ENCODE measurements at places on chromosomes 13 and 19. TPM values are rescaled to one million over a fixed set of nuclear protein-coding genes. Genes with fewer than 3 reads are reported as not detected.
A peak's percentile ranks its signal among the peaks of the same experiment; 100 is the strongest.

DNA sequence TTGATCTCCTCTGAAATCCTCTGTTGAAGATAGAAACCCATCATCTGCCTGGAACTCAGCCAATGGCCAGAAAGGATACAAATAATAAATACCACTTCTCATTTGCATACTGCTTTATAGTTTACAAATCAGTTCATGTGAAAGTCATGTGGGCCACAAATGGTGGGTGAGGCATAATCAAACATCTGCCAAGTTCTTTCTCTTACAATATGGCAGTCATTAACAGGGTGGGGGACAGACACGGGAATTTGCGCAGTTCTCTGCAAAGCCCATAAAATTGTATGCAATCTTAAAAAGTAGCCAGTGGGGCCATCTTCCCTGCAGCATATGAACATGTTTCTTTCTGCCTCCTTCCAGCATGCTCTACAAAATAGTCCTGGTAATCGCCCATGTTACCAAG lies 59.6 kb downstream of the NUFIP1 start:
- DNase-seq = no peak

The SERP2 gene
- 1.5 TPM for total RNA-seq

- no peak for DNase-seq
Measured at GRCh38 chr13:71902676-71903075, 35.7 kb upstream of the DACH1 start.

The ATP8B3 gene
- 0.65 TPM for total RNA-seq

DNA sequence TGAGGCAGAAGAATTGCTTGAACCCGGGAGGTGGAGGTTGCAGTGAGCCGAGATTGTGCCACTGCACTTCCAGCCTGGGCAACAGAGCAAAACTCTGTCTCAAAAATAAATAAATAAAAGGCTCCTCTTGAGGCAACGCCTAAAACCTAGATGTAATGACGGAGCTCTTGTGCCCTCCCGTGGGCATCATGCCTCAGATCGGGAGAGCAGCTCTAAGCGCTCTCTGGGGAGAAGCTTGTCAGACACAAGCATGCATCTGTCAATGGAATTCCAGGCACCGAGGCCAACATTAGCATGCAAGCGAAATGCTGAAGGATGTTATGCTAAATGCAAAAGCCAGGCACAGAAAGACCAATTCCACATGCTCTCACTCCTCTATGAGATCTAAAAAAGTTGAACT lies 45.6 kb upstream of the MRI1 start:
- DNase-seq = peak; percentile 34

DNA sequence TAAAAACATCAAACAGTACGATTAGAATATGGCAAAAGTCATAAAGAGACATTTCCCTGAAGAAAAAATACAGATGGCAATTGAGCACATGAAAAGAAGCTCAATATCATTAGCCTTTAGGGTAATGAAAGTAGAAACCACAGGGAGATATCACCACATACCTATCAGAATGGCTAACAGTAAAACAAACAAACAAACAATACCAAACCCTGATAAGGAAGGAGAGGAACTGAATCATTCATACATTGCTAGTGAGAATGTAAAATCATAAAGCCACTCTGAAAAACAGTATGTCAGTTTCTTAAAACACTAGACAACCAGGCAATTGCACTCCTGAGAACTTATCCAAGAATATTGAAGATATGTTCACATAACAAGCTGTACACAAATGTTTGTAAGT lies 1342.5 kb upstream of the SLC10A2 start:
- DNase-seq = no peak

GRCh38 chr13:53408847-53409568 lies 380.4 kb downstream of the OLFM4 start:
- no peak for DNase-seq

GRCh38 chr19:8259922-8260247 lies 48.3 kb downstream of the CD320 start:
- no peak for DNase-seq

DNA sequence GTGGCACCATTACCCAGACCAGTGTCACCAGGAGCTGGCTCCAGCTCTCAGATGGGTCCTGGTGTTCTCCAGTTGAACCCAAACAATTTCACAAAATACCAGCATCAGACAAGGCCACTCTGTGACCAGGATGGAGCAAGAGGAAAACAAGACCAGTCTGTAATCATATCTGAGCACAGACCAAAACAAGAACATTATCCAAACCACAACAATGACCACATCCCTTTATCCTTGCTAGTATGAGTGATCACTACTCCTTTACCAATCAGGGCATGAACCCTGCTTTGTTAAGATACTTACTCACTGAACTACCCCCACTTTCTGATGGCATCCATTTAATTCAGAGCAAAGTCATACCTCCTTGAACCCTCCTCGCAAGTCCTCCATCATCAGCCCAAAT lies 145.9 kb downstream of the NUFIP1 start:
- no peak for DNase-seq

GRCh38 chr13:42487221-42487620 lies 86.7 kb upstream of the TNFSF11 start:
- DNase-seq = no peak

GRCh38 chr13:83620530-83621220 lies 261.6 kb downstream of the SLITRK1 start:
- DNase-seq = no peak

The PSG11 gene
- not detected for total RNA-seq

DNA sequence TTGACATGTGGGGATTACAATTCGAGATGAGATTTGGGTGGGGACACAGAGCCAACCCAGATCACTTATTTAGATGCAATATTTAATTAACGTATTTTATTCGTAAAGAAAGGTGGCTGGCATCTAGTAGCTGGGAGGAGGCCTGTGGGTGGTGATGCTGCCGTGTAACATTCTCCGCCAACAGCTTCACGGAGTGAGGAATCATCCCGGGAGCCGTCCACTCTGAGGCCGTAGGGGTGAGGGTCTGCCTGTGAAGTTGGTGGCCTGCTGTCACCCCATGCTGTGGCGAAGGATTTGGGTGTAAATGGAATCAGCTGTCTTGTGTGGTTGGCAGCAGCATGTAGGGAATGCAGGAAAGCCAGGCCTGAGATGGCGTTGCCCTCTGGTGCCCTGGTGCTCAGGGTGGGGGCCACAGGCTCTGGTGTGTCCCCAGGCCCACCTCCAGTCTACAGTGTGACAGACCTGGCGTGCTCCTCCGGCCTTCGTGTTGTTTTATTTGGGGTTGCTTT lies 3.3 kb upstream of the TEX29 start:
- no peak for DNase-seq

DNA sequence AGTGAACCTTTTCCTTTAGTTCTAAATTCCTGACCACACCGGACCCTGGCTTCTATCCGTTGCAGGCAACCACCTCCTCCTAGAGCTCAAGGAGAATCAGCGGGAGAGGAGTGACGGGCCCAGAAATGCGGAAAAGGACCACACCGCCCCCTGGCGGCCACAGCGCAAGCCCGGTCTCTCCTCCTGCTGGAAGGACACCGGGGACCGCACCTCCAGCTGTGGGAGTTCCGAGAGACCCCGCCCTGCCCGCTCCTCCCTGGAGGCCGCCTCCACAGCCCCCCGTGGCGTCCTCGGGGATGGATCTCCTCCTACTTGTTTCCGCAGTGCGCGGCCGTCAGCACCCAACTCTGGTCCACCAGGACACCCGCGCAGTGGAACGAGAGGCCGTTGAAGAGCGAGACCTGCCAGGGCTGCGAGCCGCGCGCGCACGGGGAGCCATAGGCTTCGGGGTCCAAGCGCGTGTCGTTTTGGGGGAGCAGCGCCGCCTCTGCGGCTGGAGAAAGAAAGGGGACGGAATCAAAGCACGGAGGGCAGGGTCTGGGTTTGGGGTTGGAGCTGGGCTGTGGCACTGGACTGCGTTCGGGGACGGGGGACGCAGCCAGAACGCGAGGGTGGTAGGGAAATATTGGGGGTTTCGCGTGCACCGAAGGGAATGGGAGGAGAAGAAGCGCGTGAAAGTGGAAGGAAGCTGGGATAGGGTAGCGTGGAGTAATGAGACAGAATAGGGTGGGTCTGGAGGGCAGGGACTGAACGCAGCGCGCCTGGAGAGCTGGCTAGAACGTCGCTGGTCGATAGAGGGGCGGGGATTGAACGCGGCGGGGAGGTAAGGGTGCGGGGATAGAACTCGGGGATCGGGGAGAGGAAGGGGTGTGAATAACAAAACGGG lies 2.5 kb downstream of the KLK10 start:
- peak; percentile 48 for DNase-seq

GRCh38 chr13:110425444-110425780 lies 118.3 kb downstream of the COL4A2 start:
- peak; percentile 71 for DNase-seq

DNA sequence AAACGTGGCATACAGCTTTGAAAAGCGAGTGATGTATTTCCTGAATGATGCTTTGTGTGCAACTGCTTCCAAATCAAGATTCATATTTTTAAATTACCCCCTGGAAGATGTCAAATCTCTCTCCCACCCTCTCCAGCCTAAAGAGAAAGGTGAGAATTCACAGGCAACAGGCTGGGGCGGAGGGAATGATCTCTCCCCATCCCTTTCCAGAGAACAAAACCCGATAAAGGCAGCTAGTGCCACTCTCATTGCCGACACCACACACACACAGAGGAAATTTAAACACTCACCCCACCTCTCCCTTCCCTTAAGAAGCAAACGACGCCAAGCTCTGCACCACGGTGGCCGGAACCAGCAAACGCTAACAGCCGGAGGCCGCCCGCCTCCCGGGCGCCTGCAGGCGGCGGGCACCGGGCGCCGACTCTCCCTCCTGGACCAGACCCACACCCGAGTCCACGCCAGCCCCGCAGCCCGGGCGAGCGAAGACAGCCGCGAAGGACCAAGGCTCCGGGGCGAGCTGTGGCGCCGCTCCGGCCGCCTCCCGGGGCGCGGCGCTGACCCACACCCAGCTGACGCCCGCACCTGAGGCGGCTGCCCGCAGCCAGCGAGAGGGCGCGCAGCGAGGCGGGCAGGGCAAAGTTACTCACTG lies 477 bp downstream of the LNX2 start:
- DNase-seq = peak; percentile 58

- no peak for DNase-seq
Measured at GRCh38 chr13:94956417-94957110, 244.2 kb upstream of the SOX21 start.

The WDR87 gene
- not detected for total RNA-seq

DNA sequence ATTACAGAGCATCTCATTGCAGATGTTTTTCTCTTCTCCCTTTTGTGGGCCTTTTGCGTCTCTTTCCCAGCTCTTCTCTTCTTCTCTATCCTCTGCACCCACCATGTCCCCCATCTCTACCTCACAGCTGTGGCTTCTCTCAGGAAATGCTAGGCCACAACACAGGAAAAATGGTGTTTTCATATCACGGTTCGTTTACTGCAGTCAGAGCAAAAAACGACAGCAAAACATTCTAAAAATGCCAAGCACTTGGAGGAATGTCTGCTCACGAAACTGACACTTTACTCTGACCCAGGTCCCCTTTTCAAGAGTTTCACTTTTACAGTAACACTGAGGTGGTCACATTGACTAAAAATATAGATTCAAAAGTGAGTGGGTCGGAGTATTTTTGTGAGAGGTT lies 152.2 kb downstream of the DCT start:
- DNase-seq = no peak

GRCh38 chr13:33994198-33994597 lies 176.2 kb downstream of the RFC3 start:
- no peak for DNase-seq

The C19orf85 gene
- total RNA-seq = not detected

- peak; percentile 35 for DNase-seq
Measured at GRCh38 chr13:98979012-98979660, 1.3 kb upstream of the DOCK9 start.

DNA sequence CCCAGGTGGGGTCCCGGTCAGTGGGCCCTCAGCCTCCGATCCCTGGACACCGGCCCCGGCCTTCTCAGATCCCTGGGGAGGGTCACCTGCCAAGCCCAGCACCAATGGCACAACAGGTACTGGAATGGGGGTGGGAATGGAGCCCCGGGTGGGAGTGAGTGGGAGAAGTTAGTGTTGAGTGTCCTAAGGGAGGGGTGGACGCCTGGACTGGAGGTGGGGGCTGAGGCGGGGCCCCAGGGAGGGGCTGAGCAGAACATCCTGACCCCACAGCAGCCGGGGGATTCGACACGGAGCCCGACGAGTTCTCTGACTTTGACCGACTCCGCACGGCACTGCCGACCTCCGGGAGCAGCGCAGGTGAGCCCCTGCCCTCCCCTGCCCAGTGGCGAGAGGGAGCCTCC lies 17.7 kb downstream of the EPN1 start:
- DNase-seq = no peak

The ZNF71 gene
- total RNA-seq = 10.1 TPM

The TEAD2 gene
- total RNA-seq = 57.1 TPM

Measured in lung microvascular endothelial cell (primary cell).